ENCODE measurements at places on chromosomes 6 and 20.
A peak's percentile ranks its signal among the peaks of the same experiment; 100 is the strongest.

GRCh38 chr6:95244751-95245150, 332.6 kb upstream of the MANEA start:
- no peak for DNase-seq

- DNase-seq: no peak
Observed at GRCh38 chr6:127185437-127185995, 67.0 kb downstream of the RSPO3 start.

GRCh38 chr20:63534831-63535651, 2.1 kb downstream of the PTK6 start:
- DNase-seq: no peak

DNA sequence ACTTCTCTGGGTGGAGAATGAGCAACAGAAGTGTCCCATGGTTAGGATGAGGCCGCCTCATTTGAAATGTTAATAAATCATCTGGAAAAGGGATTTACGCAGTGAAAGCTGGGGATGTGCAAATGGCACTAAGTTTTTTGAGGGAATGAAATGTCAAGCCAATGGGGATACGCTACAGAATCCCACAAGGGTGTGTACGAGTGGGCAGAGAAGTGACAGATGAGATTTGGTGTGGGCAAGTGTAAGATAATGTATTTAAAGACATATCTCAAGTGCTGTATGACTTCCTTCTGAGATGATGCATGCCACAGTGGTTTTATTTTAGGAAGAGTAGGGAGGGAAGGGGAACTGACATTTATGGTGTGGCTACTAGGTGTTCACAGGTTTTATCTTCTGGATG, 100.6 kb downstream of the LRFN2 start:
- DNase-seq: no peak

DNA sequence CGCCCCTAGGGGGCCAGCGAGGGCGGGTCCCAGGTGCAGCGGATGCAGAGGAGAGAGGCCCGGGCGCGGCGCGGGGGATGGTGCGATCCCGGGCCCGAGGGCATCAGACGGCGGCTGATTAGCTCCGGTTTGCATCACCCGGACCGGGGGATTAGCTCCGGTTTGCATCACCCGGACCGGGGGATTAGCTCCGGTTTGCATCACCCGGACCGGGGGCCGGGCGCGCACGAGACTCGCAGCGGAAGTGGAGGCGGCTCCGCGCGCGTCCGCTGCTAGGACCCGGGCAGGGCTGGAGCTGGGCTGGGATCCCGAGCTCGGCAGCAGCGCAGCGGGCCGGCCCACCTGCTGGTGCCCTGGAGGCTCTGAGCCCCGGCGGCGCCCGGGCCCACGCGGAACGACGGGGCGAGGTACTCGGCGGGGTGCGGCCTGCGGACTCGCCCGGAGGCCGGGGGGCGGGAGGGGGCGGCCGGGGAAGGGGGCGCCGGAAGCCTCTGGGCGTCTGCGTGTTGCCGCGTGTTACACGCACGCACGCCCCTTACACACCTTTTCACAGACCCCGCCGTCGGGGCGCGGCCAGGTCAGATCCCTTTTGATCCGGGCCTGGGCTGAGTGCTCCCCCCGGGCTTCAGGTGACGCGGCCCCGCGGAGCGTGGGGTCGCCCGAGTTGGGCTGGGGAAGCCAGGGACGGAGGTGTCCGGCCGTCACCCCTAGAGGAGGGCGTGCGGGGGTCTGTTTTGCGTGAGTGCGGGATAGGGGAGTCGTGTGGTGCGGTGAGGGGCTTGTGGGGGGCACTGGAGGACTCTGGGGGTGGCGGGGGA, 412 bp downstream of the TRIB3 start:
- DNase-seq: peak; percentile 49
